Stromal cell of bone marrow (primary cell): ENCODE measurements at places on chromosomes 1 and 21.

DNA sequence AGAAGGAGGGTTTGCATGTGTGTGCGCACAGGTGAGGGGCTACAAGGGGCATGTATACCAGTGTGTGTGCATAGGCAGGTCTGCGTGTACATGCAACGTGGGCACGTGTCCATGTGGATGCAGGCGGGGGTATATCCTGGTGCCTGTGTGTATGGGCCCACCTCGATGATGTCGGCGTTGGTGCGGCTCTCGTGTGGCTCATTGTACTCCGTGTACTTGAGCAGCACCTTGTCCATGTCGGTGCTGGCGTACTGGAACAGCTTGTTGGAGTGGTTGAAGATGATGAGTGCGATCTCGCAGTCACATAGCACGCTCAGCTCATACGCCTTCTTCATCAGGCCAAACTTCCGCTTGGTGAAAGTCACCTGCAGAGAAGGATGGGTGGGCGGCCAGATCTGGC lies 18.3 kb downstream of the MEF2D start:
- no peak for DNase-seq

DNA sequence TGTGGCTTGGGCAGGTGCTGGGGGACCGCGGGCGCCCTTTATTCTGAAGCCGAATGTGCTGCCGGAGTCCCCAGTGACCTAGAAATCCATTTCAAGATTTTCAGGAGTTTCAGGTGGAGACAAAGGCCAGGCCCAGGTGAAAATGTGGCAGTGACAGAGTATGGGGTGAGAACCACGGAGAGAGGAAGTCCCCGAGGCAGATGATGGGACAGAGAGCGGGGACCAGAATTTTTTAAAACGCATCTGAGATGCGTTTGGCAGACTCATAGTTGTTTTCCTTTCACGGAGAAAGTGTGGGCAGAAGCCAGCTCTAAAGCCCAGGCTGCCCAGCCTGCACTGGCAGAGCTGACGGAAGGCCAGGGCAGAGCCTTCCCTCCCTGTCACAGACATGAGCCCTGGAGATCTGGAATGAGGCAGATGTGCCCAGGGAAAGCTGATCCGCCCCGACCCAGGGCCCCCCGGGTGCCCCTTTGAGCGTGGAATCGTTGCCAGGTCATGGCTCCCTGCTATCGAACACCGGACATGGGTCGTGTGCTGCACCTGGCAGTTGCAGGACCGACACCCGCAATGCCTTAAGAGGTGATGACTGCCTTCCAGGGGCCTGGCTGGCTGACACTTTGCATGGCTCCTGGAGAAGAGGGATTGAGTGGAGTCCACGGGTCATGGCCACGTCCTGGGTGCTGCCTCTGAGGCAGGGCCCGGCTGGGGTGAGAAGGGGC lies 6.5 kb upstream of the SLX9 start:
- DNase-seq, result no peak

DNA sequence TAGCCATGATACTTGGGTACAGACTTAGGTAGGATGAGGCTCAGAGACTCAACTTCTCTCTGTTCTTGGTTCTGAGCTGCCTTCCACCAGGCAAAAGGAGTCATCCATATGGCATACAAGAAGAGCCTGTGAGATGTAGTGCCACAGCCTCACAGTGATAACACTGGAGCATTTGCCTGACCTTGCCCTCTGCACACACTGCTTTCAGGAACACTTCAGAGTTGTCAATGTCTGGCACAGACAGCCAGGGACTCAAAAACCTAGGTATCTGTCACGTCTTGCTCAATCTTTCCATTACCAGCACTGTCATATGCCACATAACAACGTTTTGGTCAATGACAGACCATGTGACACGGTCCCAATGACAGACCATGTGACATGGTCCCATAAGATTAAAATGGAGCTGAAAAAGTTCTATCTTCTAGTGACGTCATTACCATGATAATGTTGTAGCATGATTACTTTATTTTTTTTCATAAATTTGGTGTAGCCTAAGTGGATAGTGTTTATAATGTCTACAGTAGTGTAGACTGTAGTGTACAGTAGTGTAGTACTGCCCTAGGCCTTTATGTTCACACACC lies 199.9 kb upstream of the CTTNBP2NL start:
- no peak for DNase-seq

- peak; percentile 82 for DNase-seq
Observed at GRCh38 chr1:117077267-117077666, 17.1 kb downstream of the TTF2 start.

DNA sequence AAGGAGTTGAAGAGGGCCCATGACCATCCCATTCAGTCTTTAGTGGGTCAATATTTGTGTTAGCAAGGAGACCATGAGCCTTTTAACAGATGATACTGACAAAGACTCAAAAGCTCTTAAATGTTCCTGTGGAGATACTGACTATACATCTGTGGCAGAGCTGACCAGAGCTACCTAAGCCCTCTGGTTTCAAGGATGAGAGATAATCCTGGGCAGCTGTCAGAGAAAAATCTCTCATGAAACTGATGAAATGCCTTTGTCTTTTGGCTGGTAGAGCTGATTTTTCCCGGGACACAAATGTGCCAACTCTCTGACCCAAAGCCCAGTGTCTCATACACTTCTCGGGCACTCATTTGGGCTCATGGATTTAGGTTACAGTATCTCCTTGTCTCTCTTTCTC lies 100.9 kb downstream of the XCL2 start:
- DNase-seq, result no peak
